ENCODE measurements at places on chromosomes 1 and 21.

- DNase-seq: no peak
Measured at GRCh38 chr1:18289597-18289996, 182.0 kb downstream of the IGSF21 start.

- no peak for DNase-seq
Measured at GRCh38 chr1:51268634-51269033, 32.6 kb downstream of the RNF11 start.

DNA sequence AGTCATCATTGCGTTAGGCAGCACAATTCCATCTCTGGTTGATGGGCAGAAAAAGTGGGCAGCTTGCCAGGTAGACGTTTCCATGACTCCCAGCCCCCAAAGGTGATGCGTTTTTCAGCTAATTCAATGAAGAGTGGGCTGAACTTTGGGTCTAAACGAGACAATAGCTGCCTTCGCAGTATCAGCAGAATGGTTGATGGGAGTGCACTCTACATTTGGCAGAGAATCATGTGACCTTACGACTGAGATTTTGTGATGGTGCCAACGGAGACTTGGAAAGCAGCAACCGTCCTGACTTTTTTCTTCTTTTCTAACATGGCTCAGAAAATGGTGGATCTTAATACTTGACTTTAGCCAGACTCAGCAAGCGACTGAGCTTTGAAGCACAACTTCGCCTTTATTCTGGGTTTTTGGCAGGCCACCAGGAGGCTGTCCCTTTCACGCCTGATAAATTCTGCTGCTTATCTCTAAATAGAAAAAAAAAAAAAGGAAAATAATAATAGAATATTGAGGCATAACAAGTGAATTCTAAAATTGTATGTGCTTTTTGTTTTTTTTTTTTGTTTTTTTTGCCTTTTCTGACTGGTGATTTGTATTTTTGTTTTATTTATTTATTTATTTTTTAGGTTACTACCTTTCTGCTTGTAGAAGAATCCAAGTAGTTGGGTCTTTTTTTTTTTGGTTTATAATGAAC, 804.8 kb downstream of the USP25 start:
- peak; percentile 67 for DNase-seq

DNA sequence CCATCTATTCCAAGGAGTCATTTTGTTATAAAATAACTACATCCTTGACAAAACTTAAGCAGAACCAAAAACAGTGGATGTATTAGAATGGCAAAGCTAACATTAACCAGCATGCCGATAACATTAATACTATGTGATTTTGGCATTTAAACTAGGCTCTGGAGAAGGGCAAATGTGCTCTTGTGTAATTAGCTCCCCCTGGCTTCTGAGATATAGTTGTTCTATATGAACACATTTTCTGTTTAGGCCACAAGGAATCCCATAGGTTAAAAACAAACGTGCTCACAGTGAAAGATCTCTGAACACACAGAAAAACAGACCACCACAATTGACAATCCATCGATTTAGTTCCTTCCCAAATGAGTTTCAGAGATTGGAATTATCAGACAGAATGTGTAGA, 57.4 kb upstream of the TARS2 start:
- no peak for DNase-seq

DNA sequence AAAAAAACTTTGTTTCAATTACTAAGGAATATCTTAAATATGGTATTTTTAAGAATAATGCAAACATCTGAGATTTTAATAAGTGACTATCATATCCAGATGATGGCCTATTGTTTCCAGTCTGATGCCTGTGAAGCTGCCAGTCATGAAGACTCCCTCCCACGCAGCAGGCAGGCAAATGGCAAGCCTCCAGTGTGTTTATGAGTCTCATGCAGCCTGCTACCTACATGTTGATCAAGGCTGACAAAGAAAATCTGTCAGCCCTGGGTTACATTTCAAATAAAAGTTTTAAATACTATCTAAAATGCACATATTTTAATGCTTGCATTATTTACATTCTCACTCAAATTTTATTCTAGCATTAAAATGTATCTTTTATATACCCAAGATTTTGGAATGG, 137.6 kb upstream of the RNPC3 start:
- no peak for DNase-seq

DNA sequence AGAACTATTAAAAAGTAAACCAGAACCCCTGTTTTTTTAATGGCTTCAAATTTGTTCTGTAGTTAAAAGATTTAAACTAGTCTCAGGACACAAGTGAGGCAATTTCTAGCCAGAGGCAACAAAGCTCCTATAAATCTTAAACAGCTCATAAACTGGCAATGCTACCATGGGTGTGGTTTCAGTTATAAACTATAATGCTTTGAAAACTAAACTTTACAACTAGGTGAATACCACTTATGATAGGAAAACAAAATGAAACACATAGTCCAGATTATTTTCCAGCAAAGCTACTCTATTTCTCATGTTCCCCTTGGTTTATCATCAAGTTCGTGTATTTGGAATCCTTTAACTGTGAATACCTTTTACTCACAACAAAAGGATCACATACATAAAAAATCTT, 282.5 kb downstream of the VAV3 start:
- no peak for DNase-seq

- DNase-seq: no peak
Measured at GRCh38 chr1:91776068-91776794, 109.7 kb downstream of the TGFBR3 start.

- DNase-seq: no peak
Measured at GRCh38 chr1:192311281-192311680, 5.5 kb upstream of the RGS21 start.

DNA sequence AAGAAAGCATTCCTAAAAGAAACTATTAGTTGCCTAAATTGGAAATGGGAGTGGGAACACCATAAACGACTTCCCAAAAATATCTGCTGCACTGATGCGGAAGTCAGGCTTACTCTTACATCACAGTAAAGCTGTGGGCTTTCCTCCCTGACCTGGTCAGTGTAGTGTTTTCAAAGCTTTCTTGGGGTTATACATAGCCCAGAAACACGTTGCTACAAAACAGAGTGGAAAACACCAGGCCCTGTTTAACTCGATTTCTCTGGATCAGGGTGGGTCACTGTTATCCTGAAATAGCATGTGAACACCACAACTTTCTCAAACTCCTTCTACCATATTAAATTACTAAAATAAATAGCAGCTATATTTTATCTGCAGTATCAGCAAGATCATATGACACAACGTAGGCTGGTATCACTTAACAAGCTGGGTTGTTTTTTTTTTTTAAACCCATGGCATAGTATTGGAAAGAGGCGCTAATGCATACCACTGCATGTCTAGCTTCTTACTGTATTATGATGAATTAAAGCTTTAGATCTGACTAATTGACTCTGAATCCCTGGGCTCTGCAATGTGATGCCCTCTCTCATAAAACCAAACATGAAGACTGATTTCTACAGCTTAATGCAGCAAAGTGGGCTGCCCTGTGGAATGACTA, 184.6 kb downstream of the TGFB2 start:
- no peak for DNase-seq

GRCh38 chr1:244165021-244165420, 113.9 kb downstream of the ZBTB18 start:
- DNase-seq: no peak

- DNase-seq: no peak
Measured at GRCh38 chr1:210342986-210343780, 14.5 kb downstream of the HHAT start.

DNA sequence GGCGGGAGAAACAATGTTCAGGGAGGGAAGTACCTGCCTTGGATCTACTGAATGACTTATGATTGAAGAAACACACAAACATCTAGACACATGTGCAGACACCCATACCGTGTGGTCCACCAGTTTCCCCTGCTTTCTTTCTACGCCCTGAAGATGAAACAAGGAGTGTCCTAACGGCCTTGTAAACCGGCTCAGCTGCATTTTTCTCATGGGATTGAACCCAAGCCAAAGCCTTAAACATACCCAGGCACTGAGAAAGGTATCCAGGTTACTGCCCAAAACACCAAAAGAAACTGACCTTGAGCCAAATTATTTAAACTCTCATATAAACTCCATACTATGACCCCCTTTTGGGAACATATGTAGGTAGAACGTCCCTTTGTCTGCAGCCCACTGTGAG, 630.0 kb upstream of the RGS18 start:
- no peak for DNase-seq
